ENCODE measurements at places on chromosomes 3 and 15.

DNA sequence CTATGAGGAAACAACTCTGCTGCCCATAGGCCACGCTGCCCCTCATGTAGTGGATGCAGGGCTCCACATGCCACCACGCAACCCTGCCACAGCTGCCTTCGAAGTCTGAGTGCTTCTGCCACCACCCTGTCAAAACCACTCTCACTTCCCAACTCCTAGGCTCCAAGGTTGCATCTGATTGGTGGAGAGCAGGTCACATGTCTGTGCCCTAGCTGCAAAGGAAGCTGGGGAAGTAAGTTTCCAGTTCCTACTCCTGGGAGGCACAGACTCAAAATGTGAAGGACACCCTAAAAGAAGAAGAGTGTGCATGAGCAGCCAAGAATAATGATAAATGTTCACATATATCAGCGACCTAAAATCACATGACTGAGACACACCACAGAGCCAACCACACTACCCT, 31.9 kb upstream of the TICRR start:
- DNase-seq = no peak

GRCh38 chr3:46849686-46850467, 13.4 kb downstream of the MYL3 start:
- DNase-seq = no peak

DNA sequence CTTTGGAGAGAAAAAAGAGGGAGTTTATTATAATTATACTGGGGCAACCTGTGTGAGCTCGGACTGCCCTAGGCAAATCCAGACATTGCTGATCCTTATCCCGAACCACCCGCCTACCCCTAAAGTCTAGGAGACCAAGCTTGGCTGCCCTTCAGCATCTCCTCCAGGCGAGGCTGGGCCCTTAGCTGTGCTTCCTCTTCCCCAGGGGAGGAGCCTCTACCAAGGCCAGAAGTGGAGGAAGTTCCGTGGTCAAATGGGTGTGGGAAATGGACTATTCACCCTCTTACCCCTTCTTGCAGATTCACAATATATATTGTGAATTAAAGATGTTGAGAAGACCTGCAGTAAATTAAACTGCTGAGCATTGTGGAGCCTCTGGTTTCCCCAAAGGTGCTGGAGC, 158.3 kb upstream of the HES1 start:
- no peak for DNase-seq

DNA sequence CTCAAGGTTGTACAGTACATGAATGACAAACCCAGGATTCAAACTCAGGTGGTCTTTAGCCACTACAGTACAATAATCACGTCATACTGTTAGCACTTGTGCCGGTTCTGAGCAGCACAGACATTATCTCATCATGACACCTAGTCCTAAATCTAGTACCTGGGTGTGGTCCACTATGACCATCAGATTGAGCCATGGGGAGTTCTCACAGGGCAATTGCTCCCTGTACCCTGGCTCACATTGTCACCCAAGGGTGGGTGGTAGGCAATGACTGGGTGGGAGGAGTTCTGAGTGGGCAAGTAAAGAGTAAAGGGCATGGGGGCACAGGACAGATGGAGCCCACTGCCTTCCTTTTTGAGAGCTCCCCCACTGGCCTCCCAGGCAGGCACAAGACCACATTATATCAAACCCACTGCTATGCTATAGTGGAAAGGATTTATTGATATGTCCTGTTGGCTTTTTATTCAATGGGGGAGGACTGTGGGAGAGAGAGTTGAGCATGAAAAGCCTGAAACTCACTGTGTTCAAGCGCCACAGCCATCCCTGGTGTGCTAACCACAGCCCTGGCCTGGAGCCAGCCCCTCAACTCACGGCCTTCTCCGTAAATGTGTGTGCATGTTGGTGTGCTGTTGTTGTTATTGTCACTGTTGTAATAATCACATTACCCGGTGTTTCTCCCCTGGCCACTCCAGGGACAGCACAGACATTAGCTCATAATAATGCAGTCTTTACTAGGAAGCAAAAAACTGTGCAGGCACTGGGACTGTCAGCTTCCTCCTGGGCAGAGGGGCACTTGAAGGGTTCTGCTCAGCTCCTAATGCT, 27.3 kb downstream of the ADCY5 start:
- no peak for DNase-seq

DNA sequence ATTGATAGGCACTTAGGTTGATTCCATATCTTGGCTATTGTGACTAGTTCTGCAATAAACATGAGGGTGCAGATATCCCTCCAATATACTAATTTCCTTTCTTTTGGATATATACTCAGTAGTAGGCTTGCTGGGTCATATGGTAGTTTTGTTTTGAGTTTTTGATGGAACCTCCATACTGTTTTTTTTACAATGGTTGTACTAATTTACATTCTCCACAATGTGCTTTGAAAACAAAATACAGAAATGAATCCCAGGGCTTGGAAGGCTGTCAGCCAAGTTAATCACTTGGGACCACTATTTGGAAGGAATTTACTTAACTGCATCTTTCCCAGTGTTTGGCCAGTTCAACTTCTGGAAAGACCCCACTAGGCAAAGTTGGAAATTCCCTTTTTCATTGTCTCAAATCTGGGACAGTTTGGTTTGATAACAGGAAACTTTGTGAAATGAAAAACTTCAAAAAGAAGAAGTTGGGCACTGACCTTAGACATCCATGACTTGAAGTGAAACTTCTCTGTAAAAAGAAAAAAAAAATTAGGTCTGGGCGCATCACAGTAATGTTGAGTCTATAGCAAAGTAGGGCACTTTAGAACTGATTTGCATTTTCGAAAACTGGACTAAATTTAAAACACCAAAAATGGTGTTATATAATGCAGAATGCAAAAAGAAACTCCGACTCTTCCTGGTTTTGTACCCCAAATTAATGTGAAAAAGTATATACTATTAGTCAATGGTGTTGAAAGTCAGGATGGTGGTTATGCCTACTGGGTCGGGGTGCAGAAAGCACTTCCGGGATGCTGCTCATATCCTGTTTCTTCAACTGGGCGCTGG, 6.0 kb downstream of the CTSH start:
- DNase-seq = no peak

DNA sequence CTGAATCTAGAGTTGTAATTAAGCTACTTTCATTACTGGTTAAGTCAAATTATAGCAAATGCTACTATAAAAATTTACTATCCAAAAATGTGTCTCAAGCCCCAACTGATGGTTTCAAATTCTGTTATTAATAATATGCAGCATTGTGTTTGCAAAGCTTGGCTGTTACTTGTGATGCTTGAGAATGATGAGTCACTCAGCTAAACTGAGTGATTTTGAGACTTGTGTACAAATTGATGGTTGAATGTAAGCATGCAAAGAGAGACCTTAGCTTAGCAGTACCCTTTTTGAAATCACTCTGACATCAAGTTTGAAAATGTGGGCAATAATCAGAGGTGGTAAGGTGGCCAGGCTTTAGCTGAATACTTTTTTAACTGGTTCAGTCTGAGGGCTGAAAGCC, 27.6 kb downstream of the OPA1 start:
- no peak for DNase-seq

DNA sequence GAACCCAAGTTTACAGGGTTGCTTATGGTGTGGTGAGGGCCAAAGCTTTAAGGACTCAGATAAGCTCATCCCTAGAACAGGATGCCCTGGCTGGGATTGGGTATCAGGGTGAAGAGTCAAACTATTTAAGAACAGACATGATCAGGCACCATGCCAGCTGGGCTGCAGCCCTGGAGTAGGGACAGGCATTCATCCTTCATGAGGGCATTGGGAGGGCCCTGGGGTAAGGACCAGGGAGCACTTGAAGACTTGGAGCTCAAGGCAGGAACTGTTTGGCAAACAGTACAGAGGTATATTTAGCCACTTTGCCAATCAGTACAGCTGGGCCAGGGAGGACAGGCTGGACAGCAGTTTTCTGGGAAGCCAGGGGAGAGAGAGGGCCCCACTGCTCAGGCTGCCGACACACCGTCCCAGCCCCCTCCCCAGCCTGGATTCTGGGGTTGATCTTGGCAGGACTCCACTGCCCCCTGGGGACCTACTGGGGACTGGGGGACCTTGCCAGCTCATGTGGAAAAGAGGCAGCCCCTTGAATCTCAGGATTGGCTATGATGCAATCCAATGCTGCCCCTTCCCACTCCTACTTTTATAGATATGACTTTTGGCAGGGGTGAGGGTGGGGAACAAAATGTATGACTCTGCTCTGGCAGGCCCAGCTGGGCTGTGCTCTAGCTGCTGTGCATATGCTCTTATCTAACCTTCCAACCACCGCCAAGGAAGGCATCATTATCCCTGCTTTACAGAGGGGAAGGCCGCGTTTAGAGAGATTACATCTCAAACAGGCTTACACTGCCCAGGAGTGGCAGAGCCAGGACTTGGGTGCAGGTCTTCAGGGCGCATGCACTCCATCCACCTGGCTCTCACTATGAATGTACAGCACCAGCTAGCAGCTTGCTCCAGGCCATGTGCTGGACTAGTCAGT, 2.3 kb downstream of the PLA2G4E start:
- no peak for DNase-seq

DNA sequence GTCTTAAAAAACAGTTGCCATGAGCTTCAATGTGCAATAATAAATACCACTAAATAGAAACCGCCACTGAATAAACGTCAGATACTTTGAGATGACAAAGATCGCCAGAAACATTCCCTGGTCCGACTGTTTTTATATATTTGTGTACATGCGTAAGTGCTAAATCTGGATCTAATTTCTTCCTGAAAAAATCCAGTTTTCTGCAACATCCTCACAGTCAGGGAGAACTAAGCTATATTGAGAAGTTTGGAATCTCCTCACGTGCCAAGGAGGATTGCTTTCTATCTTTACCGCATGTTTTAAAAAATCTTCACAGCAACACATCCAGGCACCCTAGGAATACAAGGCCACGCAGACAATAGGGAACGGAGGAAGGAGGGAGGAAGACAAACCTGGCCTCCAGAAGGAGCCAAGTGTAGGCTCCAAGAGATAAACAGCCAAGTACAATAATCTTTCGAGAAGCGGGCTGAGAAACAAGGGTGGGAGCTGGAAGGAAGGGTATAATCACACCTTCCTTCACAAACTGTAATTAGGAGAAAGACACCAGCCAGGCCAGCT, 5.7 kb downstream of the VGLL4 start:
- DNase-seq = peak; percentile 49

DNA sequence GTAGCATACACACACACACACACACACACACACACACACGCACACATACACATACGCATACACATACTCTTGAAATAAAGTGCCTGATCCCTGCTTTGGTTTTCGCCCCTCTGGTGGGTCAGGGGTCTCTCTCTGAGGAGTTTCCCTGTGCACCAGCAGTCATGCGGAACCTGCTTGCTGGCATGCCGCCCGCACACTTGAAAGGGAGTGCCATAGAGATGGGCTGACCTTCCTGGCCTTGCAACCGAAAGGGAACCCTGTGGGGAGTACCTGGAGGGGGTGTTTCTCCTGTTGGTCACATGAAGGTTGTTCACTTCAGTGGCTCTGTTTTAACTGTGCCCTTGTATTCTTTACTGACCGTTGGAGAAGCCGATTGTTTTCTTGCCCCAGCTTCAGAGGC, 752.3 kb downstream of the NR2F2 start:
- no peak for DNase-seq
